Right atrium auricular region (tissue), 2 donors: ENCODE measurements at places on chromosomes 7 and 10.
A peak's percentile ranks its signal among the peaks of the same experiment; 100 is the strongest.

DNA sequence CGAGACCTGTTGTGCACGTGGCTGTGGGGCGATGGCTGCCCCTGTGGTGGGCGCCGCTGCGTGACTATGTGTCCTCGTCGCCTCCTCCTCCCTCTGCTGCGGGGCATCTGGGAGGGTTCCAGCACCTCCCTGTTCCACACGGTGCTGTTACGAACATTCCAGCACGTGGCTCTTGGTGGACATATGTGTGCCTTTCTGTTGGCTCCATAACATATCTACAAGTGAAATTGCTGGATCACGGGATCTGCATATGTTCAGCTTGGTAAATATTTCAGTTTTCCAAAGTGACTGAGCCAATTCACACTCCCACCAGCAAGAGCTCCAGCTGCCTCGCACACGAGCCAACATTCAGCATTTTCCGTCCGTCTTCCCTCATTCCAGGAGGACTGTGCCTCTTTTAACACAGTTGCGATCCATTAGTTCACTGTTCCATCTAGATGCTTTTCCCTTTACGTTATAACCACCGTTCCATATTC is 25.1 kb downstream of the SNX8 start:
- no peak for DNase-seq

DNA sequence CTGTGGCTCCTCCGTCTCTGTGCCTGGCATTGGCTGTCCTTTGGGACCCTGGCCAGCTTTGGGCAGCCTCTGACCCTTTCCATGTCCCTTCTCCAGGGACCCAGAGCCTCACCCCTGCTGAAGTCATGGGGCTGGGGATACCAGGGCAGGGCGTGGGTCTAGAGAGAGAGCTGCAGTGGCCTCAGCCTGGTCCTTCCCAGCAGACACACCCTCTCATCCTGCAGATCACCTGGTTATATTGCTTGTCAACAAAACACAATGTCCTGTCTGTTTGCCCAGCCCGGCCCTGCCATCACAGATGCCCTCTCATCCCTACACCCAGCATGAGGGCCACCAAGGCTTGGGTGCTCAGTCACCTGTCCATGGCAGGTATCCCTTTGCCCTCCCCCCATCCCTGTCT is 1.8 kb downstream of the MUC17 start:
- DNase-seq, result no peak

DNA sequence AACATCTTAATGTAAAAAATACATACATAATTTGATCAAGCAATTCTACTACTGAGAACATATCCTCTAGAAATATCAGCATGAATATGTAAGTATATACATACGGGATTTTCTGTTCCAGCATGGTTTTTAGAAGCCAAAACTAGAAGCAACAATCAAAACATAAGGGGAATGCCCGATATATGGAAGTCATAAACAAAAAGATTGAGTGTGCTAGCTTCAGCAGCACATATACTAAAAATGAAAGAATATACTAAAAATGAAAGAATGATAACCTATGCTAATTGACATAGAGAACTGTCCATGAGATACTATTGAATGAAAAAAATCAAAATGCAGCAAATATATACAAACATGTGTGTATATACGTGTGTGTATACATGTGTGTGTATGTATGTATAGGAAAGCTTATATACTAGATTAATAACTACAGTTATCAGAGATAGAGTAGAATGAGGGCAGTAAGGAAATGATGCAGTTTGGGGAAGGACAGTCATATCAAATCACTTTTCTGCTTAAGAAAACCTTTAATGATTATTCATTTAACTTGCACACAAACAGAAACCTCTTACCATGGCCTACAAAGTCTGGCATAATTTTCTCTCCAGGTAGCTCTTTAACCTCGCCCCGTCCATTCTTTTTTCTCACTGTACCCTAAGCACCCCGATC is 72.9 kb downstream of the NPY start:
- DNase-seq, result no peak

- DNase-seq, result peak; percentile 21
Observed at GRCh38 chr10:46229144-46229563, 57.6 kb upstream of the ANTXRL start.

- DNase-seq, result no peak
Observed at GRCh38 chr7:55898287-55898686, 11.0 kb downstream of the ZNF713 start.

- no peak for DNase-seq
Observed at GRCh38 chr10:28054228-28054860, 55.5 kb upstream of the ODAD2 start.

DNA sequence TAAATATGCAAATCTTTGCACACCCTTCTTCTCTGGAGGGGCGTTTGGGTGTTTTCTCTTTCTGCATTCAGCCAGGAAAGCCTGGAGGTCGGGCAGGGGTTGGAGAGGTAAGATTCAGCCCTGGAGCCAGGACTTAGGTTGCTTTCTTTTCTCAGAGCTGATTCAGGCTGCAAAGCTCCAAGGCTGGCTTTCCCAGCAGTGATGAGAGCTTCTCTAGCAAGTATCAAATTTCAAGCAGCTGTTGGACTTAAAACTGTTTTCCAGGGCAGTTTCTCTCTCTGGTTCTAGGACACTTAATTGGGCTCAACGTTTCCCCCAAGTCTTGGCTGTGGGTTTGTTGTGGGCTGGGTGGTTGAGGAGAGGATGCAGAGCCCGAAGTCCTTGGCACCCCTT is 608 bp downstream of the AKR1B10 start:
- DNase-seq, result no peak
